Skin of body (tissue), 3 donors: ENCODE measurements at places on chromosomes 5 and 9. TPM values are rescaled to one million over a fixed set of nuclear protein-coding genes. Genes with fewer than 3 reads are reported as not detected.

GRCh38 chr5:157671592-157672330 is 428 bp downstream of the C5orf52 start:
- DNase-seq, result no peak

PCDHB15 gene
- total RNA-seq, result 3.6 TPM

DNA sequence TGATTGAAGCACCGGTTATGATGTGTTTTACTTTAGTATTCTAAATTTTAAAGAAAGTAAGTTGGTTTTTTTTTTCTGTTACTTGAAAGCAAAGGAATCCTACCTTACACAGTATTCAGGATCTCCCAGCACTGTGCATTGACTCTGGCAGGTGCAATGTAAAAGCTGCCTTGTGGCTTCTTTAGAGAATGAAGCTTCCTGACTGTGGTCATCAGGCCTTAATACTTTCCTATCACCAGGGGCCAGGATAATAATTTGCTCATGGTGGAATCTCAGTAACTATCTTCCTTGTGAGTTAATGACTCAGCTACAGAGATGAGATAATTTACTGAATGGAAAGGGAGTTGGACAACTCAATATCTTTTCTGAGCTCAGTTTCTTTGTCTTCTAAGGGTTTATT is 435.5 kb upstream of the ZNF608 start:
- no peak for DNase-seq

CCNO gene
- 0.20 TPM for total RNA-seq

GRCh38 chr9:97706246-97706645 is 9.1 kb upstream of the XPA start:
- no peak for DNase-seq

ADGRV1 gene
- total RNA-seq, result 11.2 TPM

PFN3 gene
- total RNA-seq, result not detected

DNA sequence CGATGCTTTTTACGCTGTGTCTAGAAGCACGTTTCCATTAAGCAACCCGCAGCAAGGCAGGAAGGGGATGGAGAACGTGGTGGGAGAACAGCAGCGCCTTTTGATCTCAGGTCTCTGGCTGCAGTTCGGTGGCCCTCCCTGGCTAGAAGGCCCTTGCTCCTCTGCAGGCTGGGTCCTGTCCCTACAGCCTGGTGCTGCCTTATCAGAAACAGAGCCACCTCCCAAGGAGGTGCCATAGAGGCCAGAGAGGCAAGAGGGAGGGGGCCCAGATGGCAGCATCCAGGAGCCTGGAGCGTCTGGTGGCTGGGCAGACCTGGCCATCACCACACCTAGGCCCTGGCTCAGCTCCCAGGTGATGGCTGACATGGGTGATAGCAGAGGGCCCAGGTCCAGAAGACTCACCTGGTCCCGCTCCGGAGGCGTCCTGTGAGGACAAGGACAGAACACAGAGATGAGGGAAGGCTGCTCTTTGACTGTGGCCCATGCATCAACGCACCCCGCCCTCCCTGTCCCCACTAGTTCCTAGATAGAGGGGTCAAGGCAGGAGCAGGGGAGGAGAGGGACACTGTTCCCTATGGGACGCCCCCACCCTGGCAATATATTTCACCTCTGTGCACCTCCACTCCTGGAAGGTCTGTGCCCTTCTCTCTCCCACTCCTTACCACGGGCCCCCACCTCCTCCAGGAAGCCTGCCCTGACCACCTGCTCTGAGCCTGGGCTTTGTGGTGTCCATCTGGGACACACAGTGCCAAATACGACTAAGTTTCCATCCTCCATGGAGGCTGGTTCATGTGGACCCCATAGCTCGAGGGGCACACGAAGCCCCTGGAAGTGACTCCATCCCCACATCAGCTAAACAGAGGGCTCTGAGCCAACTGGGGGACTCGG is 41.6 kb upstream of the SARDH start:
- DNase-seq, result no peak

GRCh38 chr9:133768371-133768858 is 30.3 kb upstream of the SARDH start:
- DNase-seq, result no peak

C5orf52 gene
- total RNA-seq, result not detected

DNA sequence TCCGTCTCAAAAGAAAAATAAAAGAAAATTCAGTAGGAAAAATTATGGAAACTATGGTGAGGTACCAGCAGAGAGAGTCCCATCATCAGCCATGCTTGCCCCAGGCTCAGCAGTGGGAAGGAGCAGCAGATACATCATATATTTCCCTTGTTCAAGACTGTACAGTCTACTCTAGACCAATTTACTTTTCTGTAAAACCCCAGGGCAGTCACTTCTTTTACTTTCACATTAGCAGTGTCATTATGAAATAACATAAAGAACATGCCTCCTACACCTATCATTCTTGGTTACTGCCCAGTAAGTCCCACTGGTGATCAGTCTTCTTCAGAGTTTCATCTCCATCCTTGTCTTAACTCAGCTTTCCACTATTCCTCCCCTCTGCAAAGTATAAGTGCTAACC is 1145.0 kb downstream of the MAT2B start:
- DNase-seq, result no peak

DNA sequence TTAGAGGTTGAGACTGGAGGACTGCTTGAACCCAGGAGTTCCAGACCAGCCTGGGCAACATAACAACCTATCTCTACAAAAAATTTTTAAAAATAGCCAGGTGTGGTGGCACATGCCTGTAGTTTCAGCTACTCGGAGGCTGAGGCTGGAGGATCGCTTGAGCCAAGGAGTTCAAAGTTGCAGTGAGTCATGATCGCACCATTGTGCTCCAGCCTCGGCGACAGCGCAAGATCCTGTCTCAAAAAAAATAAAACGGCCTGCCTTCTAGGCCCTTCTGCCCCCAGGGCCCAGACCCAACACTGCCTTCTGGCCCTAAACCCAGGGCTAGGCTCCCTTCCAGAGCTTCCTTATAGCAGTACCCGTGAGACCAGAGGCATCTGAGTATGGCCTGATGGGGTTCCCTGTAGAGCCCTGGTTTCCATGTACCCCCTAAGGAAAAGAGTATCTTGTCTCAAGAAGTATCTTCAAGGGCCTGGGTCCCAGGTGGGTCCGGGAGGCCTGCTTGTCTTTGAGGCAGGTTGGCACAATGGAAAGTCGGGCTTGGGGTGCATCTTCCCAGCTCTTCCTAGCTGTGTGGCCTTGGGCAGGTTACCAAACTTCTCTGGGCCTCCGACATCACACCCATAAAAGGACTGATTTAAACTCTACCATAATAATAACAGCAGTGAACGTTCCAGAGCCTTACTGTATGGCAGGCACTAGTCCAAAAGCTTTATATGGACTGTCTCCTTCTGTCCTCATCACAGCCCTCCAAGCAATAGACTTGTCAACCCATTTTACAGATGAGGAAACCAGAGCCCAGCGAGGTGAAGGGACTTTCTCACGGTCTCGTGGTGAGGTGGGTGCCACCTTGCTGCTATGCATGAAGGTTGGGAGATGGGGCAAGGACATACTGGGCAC is 9.6 kb downstream of the LRRC8A start:
- DNase-seq, result no peak

GRCh38 chr9:84893419-84894128 is 224.0 kb downstream of the NTRK2 start:
- no peak for DNase-seq

DNA sequence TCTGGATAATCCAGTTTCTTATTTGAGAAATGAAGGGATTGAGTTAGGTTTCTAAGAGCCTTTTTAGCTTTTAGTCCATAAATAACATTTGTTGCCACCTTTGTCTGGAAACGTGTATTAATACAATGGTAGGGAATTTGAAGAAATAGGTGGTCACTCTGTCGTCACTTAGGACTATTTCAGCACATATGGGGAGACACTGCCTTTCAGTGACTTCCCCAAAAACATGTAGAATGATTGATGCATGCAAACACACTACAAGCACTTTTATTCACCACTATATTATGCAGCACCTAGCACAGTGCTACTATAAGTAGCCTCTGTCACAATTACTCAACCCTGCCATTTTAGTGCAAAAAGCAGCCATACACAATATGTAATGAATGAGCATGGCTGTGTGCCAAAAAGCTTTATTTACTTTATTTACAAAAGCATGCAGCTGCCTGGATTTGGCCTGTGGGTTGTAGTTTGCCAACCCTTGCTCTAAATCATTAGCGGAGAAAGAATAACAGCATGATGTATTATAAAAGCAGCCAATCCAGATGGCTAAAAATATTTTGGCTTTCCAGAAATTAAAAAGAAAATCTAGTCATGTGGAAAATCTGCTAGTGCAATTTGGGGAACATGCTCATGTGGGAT is 154.2 kb upstream of the HMHB1 start:
- peak; percentile 85 for DNase-seq

GRCh38 chr5:52875827-52876226 is 88.1 kb downstream of the ITGA1 start:
- DNase-seq, result no peak

DNA sequence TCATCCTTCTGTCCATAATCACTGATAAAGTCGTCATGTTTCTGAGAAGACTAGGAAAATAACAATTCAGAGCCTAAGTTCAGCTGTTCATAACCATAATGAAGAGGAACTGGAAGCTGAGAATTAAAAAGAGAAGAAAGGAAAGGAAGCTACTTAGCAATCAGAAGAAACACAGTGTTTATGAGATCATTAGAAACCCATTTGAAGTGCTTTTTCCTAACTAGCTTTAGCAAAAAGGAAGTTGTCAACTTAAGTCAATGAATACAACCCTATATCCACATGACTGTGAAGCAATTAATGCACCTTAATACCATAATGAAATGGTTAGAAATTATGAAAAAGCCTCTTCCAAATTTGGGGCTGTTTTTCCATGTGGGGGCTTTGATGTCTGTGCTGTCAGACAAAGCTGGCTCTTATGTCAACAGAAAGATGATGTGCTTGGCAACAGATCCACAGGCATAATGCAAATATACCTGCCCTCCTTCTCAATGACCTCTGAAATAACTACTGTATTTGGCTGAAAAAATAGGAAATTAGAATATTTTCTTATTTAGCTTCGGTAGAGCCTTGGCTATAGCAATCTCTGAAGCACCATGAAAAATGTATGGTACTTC is 463.5 kb downstream of the RASEF start:
- DNase-seq, result no peak

DNA sequence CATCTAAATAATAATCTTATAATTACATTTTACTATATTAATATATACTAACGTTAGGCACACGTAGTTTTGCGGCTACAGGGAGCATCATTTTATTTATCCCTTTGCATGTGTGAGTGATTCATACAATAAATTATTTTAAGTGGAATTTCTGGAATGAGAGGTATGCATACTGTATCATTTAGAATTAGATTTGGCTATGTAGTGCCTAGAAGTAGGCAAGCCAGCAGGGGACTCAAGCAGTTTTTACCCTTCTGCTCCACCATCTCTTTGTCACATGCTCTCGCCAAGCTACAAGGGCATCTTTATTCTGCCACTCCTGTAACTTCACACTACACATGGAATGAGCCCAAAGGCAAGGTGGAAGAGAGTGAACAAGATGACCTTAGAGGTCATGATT is 60.8 kb downstream of the MEGF10 start:
- no peak for DNase-seq

GRCh38 chr5:90050103-90050502 is 359.5 kb downstream of the CETN3 start:
- no peak for DNase-seq

- no peak for DNase-seq
These were observed 58.0 kb downstream of the FXN start for GRCh38 chr9:69093471-69094103.

TAF11L5 gene
- not detected for total RNA-seq

- DNase-seq, result no peak
These were observed 211.4 kb downstream of the GAS1 start for GRCh38 chr9:86735772-86736458.

- peak; percentile 53 for DNase-seq
These were observed 3.5 kb upstream of the PDLIM7 start for GRCh38 chr5:177500685-177501522.

C5orf46 gene
- total RNA-seq, result 5.0 TPM

DNA sequence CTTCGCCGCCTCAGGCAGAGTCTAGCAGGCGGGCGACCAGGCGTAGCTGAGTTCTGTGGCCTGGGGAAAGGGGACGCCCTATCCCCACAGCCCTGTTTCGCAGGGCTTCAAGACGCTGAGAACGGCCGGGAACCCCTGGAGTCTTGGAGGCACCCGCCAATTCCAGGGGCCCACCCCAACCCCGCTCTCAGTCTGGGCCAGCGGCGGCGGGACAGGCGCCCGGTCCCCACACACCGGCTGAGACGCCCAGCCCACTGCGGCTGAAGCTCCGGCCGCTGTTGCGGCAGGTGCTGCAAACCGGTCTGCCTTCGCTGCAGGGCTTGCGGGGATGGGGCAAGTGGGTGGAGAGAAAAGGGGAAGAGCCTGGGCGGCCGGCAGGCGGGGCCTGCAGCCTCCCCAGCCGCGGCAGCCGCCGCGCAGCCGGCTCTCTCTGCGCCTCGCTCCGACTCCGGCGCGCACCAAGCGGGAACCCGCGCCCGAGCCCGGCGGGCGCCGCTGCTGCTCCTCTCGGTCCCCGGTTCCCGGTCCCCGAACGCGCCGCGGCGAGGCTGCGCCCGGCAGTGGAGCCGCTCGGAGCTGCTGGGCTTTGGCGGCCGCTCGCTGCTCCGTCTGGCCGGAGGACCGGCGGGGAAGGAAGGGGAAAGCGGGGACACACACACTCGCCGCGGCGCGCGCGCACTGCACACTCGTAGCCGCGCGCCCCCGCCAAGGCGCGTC is at the start of gene PIP5K1B:
Gene PIP5K1B (plus strand): TSS at position 427 of the 717 bp plus-strand sequence. CDS start 117,375 bp downstream, outside the sequence.
- peak; percentile 21 for DNase-seq

LCN2 gene
- 14.6 TPM for total RNA-seq

DNA sequence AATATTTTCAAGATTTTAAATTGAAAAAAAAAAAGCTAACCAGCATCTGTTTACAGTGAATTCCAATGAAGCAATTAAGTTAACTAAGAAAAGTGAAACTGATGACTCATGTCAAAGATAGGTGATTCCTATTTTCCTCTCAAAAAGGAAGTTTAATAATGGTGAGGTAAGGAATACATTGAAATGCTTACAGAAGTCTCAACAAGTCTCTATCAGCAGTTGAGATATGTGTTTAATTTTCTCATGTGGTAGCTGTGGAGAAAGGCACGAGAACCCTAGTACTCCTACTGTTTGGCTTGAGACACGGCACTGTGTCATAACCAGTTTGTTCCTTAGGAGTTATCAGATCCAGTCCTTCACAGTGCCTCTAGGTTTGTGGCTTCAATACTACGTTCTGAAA is 114.5 kb downstream of the SLC25A46 start:
- no peak for DNase-seq

SOHLH1 gene
- total RNA-seq, result not detected

GABRB2 gene
- total RNA-seq, result 0.49 TPM

MYORG gene
- 2.6 TPM for total RNA-seq

- DNase-seq, result no peak
These were observed 19.0 kb downstream of the CXXC5 start for GRCh38 chr5:139667001-139667729.

DNA sequence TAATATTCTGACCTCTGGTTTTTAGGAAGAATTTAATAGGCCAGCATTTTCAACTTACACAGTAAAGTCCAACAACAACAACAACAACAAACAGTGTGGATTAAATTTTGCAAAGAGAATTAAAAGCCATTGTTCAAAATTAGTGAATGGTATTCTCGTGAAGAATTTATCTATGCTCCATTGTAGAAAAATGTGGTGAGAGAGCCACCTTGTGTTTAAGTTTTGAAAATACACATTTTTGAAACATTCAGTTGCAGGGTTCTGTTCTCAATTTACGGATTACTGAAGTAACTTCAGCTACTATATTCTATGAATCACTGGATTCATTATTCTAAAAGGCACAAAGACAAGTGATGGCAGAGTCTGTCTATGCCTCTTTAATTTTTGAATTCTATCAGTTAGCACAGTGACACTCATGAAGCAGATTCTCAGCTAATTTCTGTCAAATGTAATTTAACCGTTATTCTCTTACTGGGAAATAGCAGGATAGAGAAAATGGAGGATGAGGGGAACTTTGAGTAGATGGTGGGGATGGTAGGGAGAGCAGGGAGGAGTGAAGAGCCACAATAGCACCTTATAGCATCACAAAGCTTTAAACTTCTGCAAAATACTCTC is 11.0 kb downstream of the CCDC152 start:
- peak; percentile 46 for DNase-seq
